ENCODE measurements at places on chromosomes 13 and 19.

GRCh38 chr19:29545866-29546582 lies 20.2 kb downstream of the VSTM2B start:
- peak; percentile 22 for DNase-seq

- no peak for DNase-seq
Measured at GRCh38 chr19:310781-311496, 19.7 kb upstream of the PLPP2 start.

GRCh38 chr13:68895696-68896095 lies 1211.9 kb upstream of the ATXN8OS start:
- DNase-seq = no peak

DNA sequence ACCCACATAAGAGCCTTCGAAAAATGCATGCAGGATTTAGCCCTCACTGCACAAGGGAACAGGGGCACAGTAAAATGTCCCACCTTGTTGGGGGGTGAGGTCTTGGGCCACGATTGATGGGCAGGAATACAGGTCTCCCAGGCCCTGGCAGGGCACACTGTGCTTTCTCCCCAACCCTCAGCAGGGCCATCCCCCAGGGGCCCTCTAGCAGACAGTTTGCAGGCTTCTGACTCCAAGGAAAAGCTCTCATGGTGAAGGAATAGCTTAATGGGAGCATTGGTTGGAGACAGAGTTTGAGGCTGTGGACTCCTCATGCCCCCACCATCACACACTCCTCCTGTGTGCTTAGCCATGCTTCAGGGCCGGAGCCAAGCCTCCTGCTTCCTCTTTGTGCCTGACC lies 484.6 kb downstream of the ZNF536 start:
- no peak for DNase-seq

- DNase-seq = no peak
Measured at GRCh38 chr13:110576736-110577476, 15.4 kb upstream of the RAB20 start.

- no peak for DNase-seq
Measured at GRCh38 chr19:7562646-7563393, 27.3 kb downstream of the PNPLA6 start.

GRCh38 chr13:26376430-26376829 lies 122.5 kb downstream of the CDK8 start:
- DNase-seq = no peak

- DNase-seq = peak; percentile 27
Measured at GRCh38 chr19:35416331-35416730, 31.7 kb upstream of the FFAR2 start.

- no peak for DNase-seq
Measured at GRCh38 chr13:23617551-23618024, 47.4 kb downstream of the TNFRSF19 start.

DNA sequence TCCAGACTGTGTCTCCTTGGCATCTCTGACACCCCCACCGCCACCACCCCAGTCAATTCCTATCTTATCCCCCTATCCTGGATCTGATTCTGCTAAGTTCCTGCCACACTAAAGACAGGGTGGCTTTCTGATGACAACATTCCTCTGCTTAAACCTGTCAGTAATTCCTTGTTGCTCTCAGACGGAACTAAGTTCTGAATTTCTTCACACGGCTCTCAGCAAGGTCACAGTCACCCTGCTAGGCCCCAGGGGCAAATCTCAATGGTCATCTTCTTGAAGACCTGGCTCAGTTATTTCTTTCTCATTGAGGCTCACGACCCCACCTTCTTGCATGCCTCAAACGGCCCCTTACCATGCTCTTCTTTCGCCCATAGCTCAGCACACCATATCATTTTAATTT lies 7.6 kb downstream of the ALOX5AP start:
- DNase-seq = no peak

DNA sequence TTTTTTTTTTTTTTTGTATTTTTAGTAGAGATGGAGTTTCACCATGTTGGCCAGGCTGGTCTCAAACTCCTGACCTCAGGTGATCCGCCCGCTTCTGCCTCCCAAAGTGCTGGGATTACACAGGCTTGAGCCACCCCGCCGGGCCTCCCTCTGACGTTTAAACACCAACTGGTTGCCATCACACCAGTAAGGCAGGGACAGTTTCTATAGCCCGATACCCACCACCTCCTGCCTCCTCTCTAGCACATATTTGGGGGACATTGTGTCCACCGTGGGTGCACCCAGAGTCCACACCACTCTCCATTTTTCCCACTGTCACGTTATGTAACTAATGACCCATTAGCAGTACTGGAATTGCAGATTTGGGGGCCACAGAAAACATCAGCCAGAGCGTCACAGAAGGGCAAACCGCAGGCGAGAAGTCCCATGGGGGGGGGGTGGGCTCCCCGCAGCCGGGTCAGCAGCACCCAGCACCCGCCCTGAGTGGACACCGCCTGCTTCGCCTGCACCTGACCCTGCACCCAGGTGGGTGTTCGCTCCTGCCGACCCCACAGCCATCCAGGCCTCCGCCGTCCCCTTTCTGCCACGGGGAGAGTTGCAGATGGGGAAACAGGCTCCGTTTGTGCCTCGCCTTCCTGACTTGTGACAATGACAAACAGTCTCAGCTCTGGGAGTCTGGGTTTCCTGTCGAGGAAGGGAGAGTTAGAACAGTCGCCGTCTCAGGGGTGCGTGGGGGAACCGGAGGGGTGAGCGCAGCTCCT lies 3.6 kb downstream of the ONECUT3 start:
- DNase-seq = no peak

GRCh38 chr13:76148926-76149325 lies 512.8 kb downstream of the LMO7 start:
- no peak for DNase-seq

- peak; percentile 93 for DNase-seq
Measured at GRCh38 chr19:8423817-8424223, 10.7 kb downstream of the MARCHF2 start.

- DNase-seq = no peak
Measured at GRCh38 chr19:30691819-30692166, 319.6 kb downstream of the ZNF536 start.

- no peak for DNase-seq
Measured at GRCh38 chr13:98307463-98308085, 130.5 kb upstream of the RNF113B start.

DNA sequence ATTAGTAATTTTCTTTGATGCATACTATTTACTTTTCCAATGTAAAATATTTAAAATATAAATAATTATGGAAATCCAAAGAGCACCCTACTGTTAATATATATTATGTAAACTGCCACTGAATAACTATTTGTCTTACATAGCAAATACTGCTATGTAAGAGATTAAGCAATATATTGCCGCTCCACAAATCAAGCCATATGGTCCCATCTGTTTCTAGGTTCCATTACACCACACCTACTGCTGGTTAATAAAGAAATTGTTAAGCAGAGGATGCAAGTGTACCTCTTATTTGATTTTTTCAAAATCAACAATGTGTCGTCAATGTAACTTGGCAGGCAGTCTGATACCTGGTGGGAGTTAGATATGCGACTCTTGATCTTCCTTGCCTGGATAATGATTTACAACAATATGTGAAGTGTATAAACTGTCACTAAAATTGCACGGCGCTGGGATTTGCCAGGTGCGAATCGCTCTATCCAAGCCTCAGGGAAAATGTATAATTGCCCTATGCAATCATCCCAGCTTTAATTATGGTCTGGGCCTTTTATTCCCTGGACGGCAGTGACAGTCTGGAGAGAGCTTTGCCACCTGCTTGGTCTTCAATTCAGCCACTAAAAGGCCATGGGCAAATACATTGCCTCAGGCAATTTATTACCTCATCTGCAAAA lies 16.0 kb downstream of the SMAD9 start:
- no peak for DNase-seq

DNA sequence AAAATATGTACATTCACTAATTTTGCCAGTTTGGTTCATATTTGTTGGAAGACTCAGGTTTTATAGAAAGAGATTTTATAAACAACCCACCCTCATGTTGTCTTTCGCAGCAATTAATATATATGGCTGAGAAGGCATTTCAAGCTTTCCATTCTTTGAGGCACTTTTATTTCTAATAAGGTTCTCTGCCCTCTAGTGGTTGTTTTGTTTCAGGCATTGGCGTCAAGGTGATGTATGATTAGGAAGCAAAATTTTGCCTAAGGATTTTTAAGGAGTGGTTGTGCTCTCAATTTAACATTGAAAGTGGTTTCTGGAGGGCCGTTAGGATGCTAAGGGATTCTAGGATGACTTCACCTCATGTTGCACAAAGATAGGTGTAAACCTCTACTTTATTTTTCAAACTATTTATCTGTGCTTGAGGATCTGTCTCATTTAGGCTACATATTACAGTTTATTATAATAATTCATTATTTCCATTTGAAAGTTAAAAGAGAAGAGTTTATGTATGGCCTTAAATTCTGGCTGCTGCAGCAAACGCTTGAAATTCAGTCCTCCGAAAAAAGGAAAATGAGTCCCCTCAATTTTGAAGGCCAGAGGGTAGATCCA lies 35.9 kb downstream of the OXGR1 start:
- no peak for DNase-seq

GRCh38 chr19:35144600-35145436 lies 1.8 kb downstream of the FXYD7 start:
- no peak for DNase-seq

GRCh38 chr13:67094952-67095351 lies 135.2 kb downstream of the PCDH9 start:
- no peak for DNase-seq

GRCh38 chr13:68369739-68370138 lies 1139.6 kb upstream of the PCDH9 start:
- no peak for DNase-seq

DNA sequence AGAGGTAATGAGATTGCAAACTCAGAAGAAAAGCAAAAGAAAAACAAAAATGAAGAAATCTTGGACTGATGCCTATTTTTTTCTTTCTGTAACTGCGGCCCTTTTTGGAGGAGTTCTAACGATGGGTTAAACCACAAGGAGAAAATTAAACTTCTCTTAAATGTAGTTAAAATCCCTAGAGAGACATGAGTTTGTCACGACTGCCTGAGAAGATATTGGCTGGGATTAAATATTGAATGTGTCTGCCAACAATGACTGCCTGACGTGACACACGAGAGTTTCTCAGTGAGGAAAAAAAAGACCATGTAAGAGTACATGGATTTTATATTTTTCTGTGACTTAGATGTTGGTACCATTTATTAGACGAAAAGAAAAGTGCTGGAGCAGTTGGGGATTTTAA lies 1013.4 kb downstream of the PCDH9 start:
- no peak for DNase-seq

GRCh38 chr13:51419001-51419636 lies 33.7 kb downstream of the INTS6 start:
- DNase-seq = no peak

DNA sequence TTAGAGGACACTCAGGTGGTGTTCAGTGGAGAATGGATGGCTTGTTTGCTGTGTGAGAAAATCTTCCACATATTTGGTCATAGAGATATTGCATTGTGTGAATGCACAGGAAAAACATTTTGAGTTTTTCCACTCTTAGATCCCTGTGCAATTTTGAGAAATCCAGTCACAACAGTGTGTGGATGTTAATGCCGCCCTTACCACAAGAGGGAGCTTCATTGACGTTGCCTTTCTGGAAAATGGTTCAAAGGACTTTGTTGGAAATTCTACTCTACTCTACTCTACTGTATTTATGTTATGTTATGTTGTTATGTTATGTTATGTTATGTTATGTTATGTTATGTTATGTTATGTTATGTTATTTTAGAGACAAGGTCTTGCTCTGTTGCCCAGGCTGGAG lies 13.4 kb downstream of the ZNF20 start:
- DNase-seq = no peak

- DNase-seq = no peak
Measured at GRCh38 chr19:47719047-47719859, 6.0 kb downstream of the EHD2 start.

DNA sequence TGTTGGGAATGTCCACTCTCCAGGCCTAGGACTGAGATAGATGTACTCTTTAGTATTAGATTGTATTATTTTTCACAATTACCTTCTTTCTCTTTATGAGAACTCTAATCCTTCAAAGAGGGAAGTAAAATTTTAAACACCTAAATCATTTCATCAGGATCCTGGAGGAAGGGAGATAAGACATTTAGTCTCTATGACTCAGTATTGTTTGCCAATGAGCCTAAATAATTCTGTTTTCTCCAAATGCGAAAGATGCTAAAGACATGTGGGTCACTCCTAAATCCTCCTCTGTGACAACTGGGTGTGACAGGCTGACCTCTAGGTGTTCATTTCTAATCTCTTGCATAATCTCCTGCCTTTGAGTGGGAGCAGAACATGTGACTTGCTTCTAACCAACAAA lies 1736.6 kb upstream of the MIR17HG start:
- no peak for DNase-seq

DNA sequence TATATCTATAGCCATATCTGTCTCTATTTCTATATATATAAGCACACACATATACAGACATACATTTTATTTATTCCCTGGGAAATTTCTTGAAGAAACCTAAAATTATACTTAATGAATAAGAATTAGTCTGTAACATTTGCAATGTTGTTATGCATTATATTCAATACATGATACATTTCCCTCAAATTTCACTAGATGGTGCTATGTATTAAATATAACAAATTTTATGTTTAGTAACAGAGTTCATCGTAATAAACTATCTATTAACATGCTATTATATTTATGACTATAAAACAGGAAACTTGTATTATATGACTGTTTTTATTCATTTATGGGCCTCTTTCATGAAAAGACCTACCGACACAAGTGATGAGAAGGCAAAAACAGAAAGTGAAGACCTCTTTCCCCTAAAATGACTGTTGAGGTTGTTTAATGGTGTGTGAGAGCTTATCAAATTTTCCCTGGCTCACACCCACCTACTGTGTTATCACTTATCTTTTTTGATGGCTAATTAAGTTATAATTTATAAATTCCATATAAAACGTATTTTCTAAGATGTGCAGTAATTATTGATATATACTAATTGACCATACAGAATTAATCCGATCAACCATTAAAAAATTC lies 881.9 kb downstream of the SLITRK6 start:
- no peak for DNase-seq

DNA sequence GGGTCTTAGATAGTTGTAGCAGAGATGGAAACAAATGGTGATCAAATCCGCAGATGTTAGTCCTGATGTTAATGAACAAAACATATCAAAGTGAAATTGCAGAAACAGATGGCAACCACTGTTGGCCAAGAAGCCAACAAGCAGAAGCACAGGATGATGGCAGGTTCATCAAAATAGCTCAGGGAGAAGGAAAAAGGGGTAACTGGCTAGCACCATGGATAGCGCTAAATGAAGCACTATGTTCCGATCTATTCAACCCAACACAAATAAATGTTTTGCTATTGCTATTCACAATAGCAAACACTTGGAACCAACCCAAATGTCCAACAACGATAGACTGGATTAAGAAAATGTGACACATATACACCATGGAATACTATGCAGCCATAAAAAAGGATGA lies 413.7 kb downstream of the FGF14 start:
- DNase-seq = no peak

DNA sequence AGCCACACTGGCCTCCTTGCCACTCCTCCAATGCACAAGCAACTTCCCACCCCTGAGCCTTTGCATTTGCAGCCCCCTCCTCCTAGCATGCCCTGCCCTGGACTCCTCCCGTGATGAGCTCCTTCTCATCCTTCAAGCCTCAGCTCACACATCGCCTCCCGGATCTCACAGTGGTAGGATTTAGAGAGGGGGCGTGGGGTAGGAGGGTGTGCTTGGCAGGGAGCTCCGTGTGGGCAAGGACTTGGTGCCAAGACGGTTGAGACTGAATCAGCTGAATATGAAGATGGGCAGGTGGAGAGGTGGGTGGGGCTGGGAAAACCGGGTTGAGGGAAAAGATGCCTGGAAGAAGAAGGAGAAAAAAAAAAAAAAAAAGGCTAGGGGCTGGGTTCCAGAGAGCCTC lies 48.4 kb upstream of the ZNRF4 start:
- no peak for DNase-seq
